ENCODE measurements at places on chromosomes 2 and 18.

DNA sequence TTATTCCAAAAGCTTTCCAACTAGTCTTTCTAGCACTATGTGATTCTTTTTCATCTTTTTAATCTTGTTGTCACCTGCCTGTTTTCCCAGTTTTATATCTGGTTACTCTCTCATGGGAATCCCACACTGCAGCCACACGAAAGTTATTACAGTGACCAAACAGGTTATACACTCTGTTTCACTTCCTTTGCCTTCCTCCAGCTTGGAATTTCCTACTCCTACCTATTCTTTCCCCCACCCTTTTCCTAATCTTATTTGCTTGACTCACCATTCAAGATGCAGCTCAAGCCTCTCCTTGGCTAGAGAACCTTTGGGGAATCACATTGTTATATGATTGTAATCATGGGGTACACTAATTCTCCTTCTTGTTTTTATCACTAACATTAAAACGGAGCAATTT lies 13.4 kb upstream of the TLK1 start:
- DNase-seq = no peak

- no peak for DNase-seq
These were observed 150.0 kb downstream of the STK39 start for GRCh38 chr2:168097431-168097830.

DNA sequence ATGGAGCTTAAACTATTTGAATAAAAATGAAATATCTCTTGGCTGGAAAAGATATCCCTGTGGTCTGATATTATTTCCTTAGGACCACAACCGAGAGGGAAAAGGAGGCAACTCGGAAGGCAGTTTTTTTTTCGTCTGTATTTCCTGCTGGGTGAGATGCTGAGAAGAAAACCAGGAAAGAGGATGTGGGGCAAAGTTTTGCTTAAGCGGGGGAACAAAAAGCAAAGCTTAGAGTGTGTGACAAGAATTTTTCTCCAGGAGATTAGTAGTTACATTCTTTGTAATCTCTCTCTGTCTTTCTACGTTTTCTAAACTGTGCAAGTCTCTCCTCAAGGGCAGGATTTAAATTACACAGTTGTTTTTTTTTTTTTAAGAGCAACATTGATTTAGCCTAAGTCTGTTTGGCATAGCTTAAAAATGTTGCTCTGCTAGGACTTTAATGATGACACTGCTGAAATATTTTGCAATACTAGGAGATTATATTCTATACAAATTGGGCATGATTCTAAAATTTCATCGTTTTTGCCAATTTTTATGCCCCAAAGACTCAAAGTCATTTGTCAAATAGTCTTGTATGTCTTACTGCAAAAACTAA lies 258.5 kb downstream of the KCNS3 start:
- DNase-seq = no peak

- no peak for DNase-seq
These were observed 106.3 kb downstream of the C2orf74 start for GRCh38 chr2:61268249-61268648.

DNA sequence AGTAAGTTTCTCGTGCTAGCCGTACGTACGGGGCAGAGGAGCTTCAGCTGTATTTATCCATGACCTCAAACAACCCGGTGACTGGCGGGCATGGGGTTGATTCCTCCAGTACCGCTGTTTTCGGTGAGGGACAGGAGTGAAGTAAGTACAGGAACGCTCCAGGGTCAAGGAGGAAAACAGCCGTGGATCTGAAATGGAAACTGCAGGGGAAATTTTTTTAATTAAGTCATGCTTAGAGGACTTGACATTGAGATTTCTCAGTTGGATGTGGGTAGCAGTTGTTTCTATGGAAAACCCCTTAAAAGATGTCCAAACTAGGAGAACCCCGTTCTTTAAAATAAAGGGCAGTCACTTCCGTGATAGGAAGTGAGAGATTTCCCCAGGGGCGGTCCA lies 1.2 kb downstream of the RAB12 start:
- DNase-seq = peak; percentile 22

- no peak for DNase-seq
These were observed 2.0 kb upstream of the ANKRD62 start for GRCh38 chr18:12091538-12092141.

DNA sequence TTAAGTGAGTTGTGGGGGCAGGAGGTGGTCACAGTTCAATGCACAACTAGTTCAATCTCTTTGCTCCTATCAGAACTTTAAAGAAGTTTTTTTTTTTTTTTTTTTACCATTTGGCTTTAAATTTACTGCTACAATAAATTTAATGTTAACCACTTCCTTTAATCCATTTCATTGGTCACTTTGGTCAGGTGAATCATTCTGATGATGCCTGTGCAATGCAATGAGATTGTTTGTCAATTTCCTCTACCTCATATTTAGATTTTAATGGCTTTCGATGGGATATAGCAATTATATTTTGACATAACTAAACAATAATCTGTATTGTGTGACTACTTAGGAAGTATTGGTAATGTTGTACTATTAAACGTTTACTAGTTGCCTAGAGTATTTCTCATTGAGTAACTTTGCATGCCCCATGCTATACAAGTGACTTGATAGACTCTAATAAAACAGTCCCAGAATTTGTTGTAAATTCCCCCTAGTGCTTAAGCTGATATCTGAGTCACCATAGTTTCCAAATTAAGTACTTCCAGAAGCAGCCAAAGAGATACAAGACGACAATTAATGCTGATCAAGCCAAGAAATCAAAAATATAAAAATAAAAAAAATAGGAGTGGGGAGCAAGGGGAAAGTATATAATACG lies 52.9 kb upstream of the SERPINB2 start:
- no peak for DNase-seq

DNA sequence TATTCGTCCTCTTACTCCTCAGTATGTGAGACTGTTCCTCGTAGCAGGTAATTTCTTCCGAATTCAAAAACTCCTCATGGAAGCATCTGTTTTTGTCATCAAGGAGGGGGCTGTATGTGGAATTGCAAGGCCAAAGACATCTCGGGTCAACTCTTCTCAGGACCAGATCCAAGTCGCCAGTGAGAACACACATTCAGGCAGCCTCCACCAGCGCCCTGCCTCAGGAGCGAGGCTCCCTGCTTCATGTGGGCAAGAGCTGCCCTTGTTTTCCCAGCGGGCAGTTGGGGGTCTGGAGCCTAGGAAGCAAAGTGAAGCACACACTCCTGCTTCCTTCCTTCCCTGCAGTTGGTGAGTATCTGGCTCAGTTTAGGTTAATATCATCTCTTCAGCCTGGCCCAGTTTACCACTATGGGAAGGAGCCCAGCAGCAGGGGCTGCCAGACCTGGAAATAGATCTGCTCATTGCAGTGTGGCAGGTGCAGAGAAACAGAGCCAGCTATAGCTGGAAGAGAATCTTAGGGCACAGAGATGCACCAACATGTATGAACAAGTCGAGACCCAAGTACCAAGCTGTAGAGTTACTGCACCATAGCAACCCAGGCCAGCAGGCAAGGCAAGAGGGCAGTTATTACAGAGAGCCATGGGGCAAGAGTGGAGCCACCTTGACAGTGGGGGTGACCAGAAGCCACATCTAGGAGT lies 25.3 kb downstream of the TMEM127 start:
- no peak for DNase-seq

- DNase-seq = no peak
These were observed 162.9 kb upstream of the KYNU start for GRCh38 chr2:142714600-142714999.

- DNase-seq = peak; percentile 94
These were observed 74.6 kb downstream of the ARL4C start for GRCh38 chr2:234422273-234422732.

- no peak for DNase-seq
These were observed 32.9 kb downstream of the TPRKB start for GRCh38 chr2:73704285-73704684.

GRCh38 chr2:120317916-120318315 lies 28.0 kb upstream of the INHBB start:
- DNase-seq = no peak

DNA sequence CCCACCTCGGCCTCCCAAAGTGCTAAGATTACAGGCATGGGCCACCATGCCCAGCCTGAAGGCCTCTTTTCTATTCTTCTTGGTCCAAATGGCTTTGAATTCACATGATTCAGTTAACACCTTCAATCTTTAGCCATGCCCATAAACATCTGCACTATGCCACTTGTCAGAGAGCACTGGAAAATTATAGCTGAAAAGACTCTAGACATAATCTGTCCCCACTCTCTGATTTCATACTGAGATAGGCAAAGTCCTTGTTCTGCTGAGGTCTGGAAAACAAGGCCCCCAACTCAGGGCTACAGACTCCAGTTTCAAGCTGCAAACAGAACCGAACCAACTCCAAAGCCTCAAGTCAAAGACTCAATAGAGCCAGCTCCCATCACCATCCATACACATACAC lies 170.7 kb downstream of the ANTXR1 start:
- DNase-seq = no peak

GRCh38 chr2:215832791-215833190 lies 180.6 kb downstream of the MREG start:
- DNase-seq = peak; percentile 61

GRCh38 chr2:240397924-240398645 lies 37.4 kb upstream of the GPC1 start:
- peak; percentile 12 for DNase-seq

- peak; percentile 85 for DNase-seq
These were observed 24.1 kb downstream of the PSMG2 start for GRCh38 chr18:12726774-12727550.

GRCh38 chr2:30428827-30429461 lies 18.1 kb upstream of the LCLAT1 start:
- DNase-seq = no peak

DNA sequence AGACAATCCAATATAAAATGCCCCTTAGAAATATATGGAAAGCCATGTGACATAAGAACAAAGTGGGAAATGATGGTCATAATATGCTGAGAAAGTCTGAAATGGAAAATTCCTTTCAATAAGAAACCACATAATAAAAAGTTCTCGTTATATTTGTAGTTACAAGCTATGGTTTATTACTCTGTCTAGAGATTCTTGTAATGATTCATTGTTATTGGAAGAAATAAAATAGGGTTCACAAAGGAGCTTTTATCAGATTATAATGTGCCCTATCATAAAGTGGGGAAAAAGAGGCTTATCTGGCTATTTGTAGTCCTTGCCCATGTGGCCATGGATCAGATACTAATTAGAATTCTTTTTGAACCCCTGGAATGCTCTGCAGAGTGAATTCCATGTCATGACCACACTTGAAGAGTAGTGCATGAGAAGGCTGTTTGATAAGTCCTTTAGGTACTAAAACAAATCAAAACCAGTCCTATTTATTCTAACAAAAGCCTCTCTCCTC lies 420.7 kb upstream of the NRP2 start:
- no peak for DNase-seq

- no peak for DNase-seq
These were observed 86.1 kb downstream of the SH3YL1 start for GRCh38 chr2:177733-178132.

- DNase-seq = no peak
These were observed 15.5 kb downstream of the LPIN2 start for GRCh38 chr18:2997429-2997828.
